ENCODE measurements at places on chromosomes 3 and 15.

- DNase-seq, result no peak
Measured at GRCh38 chr15:32750979-32751378, 33.2 kb downstream of the GREM1 start.

GRCh38 chr3:61928039-61928438, 366.7 kb downstream of the PTPRG start:
- no peak for DNase-seq

DNA sequence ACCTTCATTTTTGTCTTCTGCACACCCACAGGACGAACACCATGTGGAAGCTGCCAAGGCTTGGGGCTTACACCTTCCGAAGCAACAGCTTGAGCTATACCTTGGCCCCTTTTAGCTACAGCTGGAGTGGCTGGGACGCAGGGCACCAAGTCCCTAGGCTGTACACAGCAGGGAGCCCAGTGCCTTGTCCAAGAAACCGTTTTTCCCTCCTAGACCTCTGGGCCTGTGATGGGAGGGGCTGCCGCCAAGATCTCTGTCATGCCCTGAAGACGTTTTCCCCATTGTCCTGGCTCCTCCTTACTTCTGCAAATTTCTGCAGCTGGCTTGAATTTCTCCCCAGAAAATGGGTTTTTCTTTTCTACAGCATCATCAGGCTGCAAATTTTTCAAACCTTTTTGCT, 7.8 kb downstream of the CNTN4 start:
- no peak for DNase-seq

DNA sequence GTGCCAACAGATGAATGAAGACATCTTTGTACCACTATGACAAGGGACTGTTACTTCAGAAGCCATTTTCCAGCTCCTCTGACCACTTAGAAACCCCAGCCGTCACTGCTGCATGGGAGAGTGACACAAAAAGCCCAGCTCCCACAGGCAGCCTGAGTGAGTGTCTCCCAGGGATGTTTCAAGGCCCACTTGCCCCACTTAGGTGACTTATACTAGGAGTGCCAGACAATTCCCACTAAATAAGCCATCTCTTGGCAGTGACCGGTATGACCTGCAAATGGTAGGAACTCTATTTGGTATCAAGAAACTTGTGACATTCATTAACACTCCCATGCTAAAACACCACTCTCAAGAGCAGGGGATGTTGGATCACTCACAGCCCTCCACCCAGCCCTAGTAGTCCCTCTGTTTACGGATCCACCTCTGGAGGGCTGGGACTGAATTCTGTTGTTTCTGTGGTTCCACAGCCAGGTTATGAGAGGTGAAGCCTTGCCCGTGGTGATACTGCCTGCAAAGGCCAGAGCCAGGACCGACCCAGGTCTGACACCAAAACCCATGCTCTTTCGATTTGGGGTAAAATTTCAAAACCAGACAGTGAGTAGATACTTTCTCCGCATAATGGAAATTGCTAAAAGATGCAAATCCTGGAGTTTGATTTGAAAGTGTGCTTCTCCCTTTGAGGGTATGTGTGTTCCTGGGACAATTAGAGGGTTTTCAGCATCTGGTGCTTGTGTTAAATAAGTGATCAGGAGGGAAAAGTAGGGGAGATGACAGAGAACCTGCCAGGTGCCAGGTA, 14.5 kb downstream of the RBP1 start:
- DNase-seq, result no peak

DNA sequence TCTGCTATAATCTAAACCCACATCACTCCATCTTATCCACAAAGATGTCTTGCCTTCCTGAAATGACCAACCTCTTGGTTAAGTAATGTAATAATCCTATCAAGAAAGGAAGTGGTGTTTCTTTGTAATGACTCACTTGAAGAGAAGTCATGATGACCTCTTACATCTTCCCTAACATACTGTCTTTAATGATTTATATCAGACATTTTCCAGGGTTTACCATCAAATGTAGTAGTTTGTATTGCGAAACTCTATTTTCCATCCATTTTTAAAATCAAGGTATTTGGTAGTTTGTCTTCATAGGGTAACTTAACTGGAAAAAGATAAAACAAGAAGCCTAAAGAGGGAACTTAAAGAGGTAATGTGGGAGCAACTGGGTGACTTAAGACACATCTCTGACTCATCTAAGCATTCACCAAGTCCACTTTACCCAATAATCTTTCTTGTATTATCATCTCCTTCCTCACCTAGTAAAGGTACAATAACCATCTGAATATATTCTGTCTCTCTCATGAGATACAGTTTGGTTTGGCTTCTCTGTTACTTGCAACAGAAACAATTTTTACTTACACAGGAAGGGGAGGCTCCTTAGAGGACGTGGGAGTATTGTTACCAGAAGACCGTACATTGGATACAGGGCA, 5.7 kb upstream of the MAPK6 start:
- DNase-seq, result no peak

DNA sequence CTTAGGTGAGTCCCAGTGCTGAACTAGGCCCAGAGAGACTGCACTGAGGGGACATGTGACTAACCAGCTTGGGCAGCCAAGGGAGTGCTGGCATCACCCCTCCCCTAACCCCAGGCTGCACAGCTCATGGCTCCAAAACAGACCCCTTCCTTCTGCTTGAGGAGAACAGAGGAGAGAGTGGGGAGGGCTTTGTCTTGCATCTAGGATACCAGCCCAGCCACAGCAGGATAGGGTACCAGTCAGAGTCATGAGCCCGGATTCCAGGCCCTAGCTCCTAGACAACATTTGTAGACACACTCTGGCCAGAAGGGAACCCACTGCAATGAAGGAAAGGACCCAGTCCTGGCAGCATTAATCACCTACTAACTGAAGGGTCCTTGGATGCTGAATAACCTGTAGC, 49.9 kb upstream of the PLSCR4 start:
- DNase-seq, result no peak

DNA sequence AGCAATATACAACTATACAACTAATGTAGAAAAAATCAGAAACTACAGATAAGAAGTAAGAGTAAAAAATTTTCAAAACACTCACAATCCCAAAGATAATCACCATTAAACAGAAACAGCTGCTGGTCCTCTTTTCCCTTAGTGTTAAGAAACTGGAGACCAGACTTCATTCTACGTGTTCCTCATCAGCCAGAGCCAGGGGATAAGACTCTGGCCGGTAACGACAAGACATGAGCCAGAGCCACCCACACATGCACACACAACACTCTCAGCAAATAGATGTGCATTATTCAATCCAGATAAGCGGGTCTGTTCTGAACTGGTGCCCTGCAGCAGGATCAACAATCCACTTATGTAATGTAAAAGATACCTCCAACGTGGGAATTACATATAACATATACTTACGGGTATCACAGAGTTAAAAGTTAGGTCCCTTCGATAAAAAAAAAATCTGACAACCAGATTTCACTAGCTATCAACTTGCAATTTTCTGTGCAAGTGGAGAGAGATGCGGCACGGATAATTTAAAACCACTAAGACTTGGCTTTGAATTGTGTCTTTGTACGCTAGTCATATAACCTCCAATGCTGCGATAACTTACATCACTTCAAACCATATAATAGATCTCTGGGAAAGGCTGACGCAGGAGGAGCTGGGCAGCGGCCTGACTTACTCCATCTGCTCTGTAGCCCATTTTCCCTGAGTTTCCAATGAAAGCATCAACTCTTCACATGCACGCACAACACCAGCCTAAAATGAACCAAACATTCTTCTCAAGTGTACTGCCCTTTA, 17.8 kb downstream of the PRICKLE2 start:
- DNase-seq, result no peak

- no peak for DNase-seq
Measured at GRCh38 chr3:153245661-153246060, 83.6 kb downstream of the RAP2B start.

DNA sequence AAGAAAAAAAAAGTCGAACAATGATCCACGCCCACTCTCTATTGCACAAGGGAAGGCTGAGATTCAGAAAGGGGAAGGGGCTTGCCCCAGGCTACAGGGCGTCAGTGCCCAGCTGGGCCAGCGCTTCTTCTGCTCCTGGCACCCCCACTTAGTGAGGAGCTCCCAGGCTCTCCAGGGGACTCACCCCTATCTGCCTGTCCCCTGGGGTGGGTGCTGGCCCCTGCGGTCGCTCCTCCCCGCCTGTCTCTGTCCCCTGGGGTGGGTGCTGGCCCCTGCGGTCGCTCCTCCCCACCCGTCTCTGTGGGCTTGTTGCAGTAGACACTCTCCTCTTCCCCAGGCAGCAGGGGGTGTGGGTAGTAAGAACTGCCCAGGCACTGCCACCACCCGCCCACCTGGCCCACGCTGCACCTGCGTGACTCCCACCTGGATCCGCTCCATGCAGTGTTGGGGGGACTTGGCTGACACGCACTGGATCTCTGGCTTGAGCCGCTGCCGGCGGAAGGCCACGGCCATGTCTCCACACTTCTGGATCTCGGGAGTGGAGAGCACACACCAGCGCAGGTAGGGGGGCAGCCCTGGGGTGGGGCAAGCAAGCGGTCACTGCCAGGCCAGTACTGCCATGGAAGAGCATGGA, 14.6 kb downstream of the MELTF start:
- DNase-seq, result no peak

DNA sequence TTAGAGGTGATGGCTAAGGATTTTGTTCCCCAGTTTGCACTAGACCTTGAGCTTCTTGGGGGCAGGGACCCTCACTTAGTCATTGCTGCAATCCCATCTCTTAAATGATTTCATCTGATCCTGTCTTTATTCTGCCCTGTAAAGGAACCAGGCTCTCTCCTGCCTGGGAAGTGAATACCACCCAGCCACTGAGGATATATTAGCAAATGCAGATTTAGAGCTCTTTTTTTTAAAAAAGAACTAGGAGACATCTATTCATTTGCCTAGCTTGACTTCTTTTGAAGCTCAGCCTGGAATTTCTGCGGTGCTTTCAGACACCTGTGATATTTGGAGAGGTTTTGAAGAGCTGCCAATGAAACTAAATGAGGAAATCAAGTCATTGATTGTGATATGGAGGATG, 41.8 kb downstream of the CA12 start:
- no peak for DNase-seq

DNA sequence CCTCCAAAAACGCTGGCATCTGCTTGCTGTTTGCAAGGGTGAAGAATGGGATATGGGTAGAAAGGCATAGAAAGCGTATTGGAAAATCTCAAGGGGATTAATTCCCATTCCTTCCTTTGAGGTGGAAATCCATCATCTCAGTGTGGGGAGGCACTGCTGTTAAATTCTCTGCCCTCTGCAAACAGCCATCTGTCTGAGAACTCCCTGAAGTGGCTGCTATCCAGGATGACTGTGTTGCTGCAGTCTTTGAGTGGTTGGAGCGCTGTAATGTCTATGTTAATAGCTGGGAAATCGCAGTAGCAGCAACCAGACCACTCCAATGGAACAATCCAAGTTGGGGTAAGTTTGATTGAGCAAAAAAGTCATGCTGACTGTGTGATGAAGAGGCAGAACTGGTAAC, 625.9 kb downstream of the NLGN1 start:
- DNase-seq, result no peak

DNA sequence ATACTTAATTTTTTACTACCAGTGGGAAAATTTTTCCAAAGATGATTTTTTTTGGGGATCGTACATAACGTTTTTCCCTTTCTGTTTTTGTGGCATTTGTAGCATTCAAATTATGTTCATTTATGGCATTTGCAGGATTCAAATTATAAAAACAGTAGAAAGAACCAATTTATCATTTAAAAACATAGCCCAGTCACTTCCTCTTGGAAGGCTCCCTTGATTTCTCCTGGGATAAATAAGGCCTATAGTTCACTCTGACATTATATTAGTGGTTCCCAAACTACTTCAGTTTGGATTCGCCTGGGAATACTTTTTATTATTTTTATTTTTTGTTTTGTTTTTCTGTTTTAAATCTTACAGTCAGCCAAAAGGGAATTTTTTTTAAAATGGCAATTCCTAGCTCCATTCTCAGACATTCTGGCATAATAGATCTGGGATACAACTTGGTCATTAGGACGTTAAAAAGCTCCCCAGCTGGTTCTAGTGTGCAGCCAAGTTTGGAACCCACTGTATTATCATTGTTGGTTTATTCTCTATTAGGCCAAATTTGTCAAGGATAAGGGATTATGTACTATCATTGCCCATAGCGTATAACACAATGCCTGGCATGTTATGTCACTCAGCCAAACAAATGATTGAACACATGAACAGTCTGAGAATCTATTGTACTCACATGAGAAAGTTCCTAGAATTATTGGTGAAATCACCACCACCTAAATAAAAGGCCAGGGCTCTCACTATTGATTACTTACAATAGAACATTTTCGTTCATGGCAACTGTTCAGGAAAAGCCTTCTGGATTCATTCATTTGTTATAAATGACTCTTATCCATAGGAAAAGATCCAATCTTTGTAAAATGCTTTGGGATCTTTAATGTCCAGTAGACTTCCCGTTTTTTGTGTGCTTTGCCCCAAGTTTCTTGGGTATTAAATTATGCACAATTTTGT, 28.9 kb downstream of the RARB start:
- no peak for DNase-seq

DNA sequence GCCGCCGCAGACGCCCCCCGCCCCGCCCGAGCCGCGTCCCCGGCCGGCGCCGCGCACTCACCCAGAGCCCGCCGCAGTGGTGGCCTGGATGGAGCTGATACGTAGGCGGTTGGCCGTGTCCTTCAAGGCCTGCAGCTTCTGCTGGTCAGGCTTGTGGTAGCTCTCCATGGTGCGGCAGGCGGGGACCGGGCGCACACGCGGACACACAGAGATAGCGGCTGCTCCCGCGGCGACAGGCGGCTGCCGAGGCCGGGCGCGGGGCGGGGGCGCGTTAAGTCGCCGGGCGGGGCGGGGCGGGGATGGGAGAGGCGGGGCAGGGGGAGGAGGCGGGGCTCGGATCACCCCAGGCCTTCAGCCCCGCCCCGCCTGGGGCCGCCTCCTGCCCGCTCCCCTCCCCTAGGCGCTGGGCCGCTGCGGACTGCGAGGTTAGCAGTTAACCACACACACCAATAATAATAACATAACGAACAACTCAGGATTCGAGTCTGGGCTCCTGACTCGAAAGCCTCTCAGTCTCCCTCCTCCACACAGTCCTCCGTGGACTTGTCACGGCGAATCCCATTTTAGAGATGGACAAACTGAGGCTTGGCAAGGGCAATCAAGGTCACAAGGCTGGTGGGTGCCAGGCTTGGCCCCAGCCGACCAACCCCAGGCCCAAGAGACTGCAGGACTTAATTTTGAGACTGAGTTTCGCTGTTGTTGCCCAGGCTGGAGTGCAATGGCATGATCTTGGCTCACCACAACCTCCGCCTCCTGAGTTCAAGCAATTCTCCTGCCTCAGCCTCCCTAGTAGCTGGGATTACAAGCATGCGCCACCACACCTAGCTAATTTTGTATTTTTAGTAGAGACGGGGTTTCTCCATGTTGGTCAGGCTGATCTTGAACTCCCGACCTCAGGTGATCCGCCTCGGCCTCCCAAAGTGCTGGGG, at the start of gene TKT:
TKT (minus strand) TSS at position 248 of the 929 bp plus-strand sequence; CDS start at position 168, 80 bp downstream.
- peak; percentile 77 for DNase-seq

Measured in CD4-positive, alpha-beta T cell (primary cell).